Stimulated activated CD8-positive, alpha-beta memory T cell treated with anti-CD3 and anti-CD28 coated beads, Interleukin-15, amount 100 ng/mL, for 4 hours (primary cell): ENCODE measurements at places on chromosomes 16 and 17.

DNA sequence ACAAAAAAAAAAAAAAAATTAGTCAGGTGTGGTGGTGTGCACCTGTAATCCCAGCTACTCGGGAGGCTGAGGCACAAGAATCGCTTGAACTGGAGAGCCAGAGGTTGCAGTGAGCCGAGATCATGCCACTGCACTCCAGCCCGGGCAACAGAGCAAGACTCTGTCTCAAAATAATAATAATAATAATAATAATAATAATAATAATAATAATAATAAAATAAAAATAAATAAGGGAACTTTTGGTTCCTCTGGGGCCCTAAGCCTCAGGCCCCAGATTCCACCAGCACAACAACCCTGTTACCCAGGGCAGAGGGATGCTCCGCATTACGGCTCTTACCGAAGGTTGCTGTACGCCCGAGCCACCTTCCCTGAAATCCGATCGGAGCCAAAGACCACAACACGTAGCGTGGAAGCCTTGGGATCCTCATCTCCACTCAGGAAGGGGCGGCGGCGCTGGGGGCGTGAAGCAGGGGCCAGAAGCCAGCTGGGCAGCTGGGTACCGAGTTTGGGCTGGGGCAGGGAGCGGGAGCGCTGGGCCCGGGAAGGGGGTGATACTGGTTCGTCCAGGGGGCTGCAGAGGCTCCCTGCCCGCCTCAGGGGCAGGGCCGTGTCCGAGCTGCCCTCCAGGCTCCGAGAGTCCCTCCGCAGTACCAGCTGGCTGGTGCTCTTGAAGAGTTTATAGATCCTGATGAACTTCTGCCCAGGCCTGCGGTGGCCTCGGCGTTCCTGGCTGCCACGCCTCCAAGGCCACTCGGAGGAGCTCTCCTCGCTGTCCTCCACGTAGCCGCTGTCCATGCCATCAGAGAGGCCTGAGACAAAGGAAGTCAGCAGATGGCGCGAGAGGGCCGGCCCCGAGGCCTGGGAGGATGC is 20.6 kb upstream of the PIK3R6 start:
- DNase-seq, result no peak

GRCh38 chr16:1877804-1878203 is 5.8 kb upstream of the MEIOB start:
- DNase-seq, result no peak

DNA sequence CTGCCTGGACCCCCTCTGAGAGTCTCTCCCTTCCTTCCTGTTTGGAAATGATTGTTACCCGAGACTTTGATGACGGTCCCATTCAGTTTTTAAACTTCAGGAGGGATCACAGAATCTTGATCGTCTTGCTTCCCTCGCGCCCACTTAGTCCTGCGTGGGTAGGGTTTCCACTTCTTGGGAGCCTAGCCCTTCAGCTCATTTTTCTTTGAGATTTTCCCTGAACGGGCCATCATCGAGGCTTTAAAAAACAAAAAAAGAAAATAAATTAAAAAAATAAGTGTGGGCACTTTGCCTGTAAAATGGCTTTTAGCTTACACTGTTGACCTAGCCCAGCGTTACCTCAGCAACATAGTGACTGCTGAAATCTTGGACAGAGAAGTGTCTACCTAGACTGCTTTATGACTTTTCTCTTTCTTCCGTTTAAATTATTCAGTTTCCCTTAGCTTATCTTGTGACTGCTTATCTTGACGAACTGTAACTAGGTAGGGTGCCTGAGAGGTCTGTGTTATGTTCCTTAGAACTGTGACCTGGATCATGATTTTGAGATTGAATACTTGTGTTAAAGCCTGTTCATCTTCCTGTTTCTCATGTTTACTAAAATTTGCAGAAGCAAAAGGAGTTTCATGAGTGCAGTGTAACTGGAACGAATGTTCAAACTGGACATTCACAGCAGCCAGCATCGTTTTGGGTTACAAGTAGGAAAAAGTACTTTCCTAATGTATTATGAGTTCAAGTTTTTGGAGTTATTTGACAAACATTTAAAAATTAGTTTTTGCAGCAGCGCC is 874 bp downstream of the WWP2 start:
- no peak for DNase-seq

DNA sequence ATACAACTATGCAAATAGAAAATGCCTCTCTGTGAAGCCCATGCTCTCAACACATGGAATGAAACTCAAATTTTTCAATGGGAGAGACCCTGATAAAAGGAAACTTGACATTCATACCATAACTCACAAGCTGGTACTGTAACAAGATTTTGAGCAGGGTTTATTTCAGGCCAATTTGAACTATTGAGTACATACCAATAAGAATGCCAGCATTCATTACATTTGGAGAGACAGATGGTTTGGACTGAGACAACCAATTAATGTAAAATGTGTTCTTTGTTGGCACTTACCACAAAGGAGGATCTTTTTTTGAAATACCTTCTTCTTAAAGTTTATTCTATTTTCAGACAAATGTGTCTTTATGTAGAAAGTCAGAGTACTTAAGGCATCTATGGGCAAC is 1357.0 kb upstream of the GOT2 start:
- DNase-seq, result no peak

GRCh38 chr17:19727501-19728078 is 11.2 kb upstream of the SLC47A2 start:
- no peak for DNase-seq

DNA sequence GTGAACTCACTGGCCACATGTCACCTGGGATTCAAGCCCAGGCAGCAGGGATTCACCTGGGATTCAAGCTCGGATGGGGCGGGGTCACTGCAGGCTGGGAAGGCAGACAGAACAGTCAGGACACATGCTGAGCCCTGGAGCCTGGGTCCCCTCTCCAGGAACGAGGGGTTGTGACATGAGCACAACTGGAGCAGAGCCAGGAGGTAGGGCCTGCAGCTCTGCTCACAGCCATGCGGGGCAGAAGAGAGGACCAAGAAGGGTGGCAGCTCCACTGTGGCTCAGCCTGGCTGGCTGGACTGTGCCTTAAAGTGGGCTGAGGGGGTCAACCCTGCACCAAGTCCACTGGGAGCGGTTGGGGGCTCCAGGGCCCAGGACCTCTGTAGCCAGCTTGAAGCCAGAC is 150.1 kb downstream of the RAB11FIP4 start:
- no peak for DNase-seq

DNA sequence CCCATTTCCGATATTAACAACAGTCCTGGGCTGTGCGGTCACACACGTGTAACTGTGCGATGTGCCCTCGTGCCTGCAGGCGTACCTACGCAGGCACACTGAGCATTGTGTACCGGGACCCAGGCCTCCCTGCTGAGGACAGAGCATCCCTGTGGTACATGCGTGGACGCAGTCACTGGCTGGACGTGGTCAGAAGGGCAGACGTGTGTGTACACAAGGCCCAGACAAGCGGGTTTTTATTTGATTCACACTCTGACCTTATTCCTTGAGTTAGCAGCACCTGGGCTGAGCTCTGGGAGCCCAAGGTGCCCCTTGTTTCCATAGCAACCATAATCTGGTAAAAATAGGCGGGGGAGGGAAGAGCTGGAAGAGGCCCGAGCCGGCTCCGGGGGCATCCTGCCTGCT is 19.5 kb downstream of the RAP1GAP2 start:
- DNase-seq, result no peak

DNA sequence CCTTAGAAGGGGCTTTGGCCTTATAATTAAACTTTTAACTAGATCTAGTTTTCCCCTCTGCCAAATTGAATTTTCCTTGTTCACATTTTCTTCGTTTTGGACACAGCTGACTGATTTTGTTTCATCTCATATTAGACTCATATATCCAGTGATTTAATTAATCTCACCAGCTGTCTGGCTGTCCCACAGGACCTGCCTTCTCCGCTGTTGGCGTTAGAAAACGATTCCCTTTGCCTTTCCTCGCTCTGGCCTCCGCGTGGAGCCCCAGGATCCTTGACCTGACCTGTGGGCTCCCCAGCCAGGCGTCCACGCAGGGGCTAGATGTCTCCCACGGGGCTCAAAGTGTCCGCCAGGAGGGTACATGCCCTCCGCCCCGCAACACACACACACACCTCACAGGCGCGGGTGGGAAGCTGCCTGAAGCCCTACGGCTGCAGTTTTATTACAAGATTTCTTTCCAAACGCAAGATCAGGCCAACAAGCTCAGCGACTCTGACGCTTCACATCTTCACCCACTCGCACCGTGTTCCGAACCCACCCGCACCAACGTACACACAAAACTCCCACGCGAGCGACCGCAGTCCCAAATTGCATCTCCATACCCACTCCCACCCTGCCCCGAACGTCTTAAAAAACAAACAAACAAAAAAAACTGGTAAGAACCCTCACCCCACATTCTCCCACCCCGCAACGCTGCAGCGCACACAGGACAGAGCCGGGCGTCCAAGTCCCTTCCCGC is 1.1 kb downstream of the RPRML start:
- DNase-seq, result no peak

GRCh38 chr17:56570199-56570598 is 23.3 kb upstream of the NOG start:
- DNase-seq, result no peak

DNA sequence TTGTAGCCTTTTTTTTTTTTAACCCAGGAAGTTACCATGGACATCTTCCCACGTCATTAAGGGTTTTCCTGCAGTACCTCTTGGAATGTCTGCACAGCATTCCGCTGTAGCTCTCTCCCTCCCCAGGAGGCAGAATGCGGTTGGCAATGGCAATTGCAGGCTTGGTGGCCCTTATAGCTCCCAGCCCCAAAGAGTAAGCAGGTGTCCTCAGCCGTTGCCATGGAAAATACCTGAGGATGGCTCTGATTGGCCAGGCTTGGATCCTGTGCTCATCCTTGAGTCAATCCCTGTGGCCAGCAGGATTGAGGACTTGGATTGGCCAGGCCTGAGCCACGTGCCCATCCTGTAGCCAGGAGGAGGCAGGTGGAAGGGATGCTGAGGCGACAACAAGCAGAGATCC is 15.5 kb upstream of the TIMP2 start:
- no peak for DNase-seq

GRCh38 chr17:81889602-81890001 is 1.8 kb downstream of the ALYREF start:
- DNase-seq, result no peak

DNA sequence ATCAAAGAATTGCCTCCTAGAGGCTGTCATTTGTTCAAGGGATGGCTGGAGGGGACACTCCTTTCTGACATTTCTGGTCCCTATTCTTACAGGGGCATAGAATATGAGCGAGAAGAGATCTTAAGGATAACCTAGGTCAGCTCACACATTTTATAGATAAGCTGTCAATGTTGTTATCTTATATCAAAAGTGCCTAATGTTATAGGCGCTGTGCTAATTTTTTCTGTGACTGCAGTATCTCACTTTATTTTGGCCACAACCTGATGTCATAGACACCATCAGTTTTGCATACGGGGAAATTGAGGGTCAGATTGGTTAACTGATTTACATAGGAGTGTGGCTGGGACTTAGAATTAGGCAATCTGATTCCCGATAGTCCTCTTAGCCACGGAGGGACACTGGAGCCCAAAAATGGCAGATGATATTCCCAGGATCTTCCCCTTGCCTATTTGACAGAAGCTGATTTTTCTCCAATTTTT is 1.2 kb downstream of the CPD start:
- no peak for DNase-seq

- DNase-seq, result no peak
Measured at GRCh38 chr17:36461330-36462110, 25.0 kb upstream of the ZNHIT3 start.

DNA sequence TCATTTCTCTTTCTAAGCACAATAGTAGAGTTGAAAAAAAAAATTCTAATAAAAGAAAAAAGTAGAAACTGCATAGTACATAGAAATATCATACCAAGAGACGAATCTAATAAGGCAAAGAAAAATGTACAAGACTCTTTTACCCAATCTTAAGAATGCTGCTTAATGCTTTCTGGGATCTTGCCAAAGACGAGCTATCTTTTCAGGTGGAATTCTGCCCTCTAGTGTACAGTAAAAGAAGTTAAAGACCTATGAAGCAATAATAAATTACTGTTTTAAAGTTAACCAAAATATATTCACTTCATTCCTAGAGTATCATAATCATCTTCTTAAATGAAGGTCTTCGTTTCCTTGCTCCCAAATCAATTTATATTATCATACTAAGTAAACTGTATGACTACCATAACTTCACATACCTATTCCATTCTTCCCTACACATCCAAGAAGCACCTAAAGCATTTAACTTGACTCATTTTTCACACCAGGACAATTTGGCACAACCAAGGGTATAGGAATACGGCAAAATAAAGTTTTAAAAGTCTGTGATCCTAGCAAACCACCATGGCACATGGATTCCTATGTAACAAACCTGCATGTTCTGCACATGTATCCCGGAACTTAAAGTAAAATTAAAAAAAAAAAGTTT is 47.7 kb downstream of the CFDP1 start:
- DNase-seq, result no peak

DNA sequence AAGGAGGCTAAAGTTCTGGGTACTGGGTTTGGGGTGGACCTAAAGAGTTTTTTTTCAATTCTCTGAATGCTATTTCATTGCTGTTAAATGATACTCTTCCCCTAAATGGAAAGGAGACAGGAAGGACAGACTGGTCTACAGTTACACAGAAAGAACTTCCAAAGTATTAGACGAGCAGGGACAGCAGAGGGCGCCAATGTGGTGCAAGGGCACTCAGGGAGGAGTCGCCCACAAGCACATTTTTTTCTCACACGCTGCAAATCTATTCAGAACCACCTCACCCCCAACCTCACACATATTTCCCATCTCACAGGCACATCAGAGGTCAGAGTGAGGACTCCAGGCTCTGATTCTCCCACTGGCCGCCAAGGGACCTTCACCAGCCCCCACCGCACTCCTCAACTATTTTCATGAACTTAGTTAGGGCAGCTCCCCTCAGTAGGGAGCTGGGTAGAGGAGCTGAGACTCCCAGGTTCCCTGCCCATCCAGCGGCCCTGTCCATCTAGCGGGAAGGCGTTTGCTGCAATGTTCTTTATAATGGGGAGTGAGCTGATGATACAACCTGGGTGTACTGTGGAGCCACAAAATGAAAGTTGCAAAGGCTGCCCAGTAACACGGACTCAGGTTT is 6.8 kb upstream of the CA4 start:
- DNase-seq, result peak; percentile 50

DNA sequence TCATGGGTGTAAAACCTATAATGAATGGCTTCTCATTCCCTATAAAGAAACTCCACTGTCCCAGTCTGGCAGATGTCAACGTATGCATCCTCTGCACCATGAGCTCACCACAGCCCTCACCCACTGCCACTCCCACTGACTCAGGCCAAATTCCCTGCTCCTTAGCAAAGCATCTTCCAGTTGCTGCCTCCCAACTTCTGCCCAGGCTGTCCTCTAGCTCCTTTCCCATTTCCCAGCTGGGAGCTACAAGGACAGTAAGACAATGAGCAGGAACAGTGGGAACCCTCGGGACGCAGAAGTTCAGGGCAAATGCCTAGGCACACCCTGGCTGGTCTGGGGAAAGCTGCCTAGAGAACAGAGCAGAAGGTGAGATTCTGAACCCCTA is 9.1 kb upstream of the THAP11 start:
- DNase-seq, result no peak

GRCh38 chr16:12763517-12763916 is 40.2 kb downstream of the CPPED1 start:
- DNase-seq, result no peak
